ENCODE measurements at places on chromosomes 5 and 9.
A peak's percentile ranks its signal among the peaks of the same experiment; 100 is the strongest.

- no peak for DNase-seq
These were observed 22.5 kb downstream of the ADAMTSL1 start for GRCh38 chr9:18496256-18497000.

- no peak for DNase-seq
These were observed 30.0 kb upstream of the PLPP1 start for GRCh38 chr5:55564721-55565120.

- no peak for DNase-seq
These were observed 35.3 kb upstream of the HSPA9 start for GRCh38 chr5:138610415-138610917.

DNA sequence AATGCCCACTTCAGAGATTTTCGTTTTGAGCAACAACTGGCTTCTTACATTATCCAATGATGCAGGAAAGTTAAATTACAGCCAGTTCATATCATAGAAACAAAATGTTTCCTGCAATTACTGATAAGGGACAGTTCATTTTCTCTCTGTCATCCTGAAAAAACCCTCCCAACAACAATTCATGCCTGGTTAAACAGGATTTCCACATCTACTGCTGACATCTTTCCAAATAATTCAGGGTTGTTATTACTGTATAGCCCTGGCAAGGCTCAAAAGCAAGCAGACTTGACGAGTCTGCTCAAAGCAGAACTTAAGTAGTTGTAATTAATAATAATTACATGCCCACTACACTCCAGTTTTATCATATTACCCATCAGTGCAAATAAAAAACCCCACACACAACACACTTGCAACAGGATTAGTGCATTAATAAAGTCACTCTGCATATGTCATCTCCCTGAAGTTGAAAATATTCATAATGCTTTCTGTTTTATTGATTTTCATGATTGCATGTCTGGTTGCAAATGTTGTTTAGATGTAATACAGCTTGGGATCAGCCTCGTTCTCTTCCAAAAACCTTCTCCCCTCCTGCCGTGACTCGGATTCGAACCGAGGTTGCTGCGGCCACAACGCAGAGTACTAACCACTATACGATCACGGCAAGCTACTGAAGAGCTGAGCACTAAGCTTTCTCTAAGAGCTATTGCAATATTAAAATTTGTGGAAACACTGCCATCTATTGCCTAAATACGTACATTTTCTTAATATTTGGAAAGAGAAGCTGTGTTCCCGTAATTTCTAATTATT lies 119.6 kb upstream of the NFIB start:
- DNase-seq: no peak

DNA sequence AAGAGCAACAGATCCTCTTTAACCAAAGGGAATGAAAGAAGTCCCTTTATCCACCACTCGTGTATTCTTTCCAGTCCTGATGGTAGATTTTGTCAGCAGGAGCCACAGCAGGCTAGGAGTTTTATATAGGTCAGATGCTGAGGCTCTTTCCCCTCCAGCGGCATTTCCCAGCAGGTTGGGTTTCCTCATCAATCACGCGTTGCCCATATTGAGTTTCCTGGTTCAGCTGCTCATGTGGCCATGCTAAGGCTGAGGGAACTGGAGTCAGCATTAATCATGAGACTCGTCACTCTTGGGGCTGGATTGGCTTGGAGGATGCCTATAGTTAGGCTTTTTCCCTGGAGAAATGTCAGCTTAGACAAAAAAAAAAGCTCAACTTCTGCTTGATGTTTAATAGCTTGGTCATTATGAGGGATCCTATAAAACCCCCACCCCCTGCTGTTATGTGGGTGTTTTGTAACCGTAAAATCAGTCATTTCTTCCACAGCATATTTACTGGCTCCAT lies 193.4 kb upstream of the GAS1 start:
- no peak for DNase-seq

GRCh38 chr9:94086486-94087345 lies 2.5 kb downstream of the PTPDC1 start:
- DNase-seq: no peak

GRCh38 chr9:136118320-136119060 lies at the start of gene TMEM250:
TSS of gene TMEM250 (minus strand) at chr9:136118875. CDS start at chr9:136116900, 1,975 bp downstream.
- DNase-seq: peak; percentile 96

DNA sequence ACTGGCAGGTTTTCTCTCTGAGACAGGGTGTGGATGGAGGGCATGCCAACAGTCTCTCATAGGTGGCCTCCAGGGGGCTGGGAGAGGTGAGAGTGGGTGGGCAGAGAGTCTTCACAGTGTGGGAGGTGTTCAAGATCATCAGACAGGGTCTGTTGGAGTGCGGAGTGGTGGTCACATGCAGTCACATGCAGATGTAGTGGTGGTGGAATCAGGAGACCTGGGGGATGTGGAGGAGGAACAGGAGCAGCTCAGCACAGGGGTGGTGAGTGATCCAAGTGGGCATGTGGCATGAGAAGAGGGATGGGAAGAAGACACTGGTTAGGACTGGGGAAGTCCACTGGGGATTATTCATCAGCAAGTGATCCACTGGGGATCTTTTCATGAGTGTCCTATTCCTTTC lies 5.8 kb downstream of the GM2A start:
- DNase-seq: no peak

DNA sequence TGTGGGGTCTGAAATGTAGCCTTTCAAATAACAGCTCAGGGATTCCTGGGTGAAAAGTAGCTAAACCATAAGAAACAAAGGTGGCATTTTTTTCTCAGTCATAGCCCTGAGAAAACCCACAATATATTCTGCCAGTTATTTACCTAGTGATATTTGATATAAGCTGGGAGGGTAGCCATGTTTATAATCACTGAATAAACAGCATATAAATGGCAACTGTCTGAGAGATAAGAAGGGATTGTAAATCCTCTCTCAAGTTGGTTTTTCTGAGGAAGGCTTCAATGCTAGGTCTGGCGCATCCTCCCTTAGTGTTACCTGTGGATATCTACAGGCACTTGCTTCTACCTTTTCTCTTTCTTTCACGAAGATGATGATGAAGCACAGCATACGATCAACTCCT lies 1080.5 kb upstream of the DMAC1 start:
- DNase-seq: no peak

- DNase-seq: no peak
These were observed 162.9 kb upstream of the ACOT12 start for GRCh38 chr5:81556809-81557208.

GRCh38 chr5:54113060-54113459 lies 197.3 kb downstream of the ARL15 start:
- DNase-seq: no peak

- DNase-seq: no peak
These were observed 35.5 kb downstream of the PDZD2 start for GRCh38 chr5:31674371-31674951.

DNA sequence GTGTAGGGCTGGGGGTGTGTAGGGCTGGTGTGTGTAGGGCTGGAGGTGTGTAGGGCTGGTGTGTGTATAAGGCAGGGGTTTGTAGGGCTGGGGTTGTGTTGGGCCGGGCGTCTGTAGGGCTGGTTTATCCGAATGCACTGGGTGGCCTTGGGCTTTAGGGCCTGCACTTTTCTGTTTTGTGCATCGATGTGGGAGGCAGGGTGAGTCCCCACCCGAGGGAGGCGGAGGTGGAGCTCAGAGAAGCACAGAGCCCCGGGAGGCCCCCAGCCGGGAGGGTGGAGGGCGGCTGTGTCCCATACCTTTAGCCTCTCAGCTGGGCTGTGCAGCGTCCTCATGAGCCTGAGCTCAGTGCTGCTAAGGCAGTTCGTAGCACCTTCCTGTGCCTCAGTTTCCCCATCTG lies 13.5 kb downstream of the COL5A1 start:
- DNase-seq: no peak

DNA sequence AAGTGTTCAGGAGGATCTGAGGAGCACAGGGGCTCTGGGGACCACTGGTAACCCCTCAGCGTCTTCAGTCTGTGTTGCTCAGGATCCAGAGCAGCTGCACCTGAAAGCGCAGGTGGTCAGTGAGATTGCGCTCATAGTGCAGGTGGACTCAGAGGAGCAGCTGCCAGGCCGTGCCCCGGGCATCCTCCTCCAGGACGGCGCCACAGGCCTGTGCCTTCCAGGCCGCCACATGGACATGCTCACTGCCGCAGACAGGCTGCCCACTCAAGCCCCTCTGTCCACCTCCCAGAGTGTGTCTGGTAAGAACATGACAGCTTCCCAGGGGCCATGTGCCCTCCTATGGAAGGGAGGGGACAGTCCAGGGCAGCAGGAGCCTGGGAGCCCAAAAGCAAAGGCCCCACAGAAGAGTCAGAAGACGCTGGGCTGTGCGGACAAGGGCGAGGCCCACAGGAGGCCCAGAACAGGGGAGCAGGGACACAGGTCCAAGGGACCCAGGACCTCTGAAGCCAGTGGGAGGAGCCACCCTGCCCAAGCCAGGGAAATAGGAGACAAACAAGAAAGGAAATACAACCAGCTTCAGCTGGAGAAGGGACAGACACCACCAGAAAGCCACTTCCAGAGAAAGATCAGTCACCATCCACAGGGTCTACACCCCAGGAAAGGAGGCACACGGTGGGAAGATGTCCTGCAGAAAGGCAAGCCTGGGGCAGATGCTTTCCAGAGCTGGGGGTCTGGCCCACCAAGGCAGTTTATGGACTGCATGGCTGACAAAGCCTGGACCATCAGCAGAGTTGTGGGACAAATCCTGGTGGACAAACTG lies 5.2 kb downstream of the SPATA31E1 start:
- no peak for DNase-seq

- DNase-seq: no peak
These were observed 1881.5 kb downstream of the EFNA5 start for GRCh38 chr5:105789246-105789645.

DNA sequence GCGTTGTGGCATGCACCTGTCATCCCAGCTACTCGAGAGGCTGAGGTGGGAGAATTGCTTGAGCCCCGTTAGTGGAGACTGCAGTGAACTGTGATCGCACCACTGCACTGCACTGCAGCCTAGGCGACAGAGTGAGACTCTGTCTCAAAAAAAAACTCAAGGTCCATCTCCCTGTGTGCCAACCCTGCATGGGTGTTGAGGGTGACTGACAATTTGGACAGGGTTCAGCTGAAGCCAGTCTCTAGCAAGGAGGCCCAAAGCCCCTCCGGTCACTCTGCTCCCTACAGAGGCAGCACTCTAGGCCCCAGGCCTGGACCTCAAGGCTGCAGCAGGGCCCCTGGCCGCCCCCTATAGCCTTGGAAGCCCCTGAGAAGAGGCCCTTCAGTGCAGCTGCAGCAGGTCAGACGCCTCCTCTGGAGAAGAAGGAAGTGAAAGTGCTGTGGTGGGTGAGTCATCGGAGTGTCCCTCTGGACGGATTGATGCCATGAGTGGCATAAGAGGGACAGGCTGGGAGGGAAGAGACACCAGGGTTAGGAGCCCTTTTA lies 39.2 kb upstream of the NEK6 start:
- peak; percentile 1 for DNase-seq

Measured in activated CD8-positive, alpha-beta memory T cell treated with anti-CD3 and anti-CD28 coated beads, Interleukin-2, amount 50 U/mL, for 4 hours (primary cell).